ENCODE measurements at places on chromosomes 7 and 10.

DNA sequence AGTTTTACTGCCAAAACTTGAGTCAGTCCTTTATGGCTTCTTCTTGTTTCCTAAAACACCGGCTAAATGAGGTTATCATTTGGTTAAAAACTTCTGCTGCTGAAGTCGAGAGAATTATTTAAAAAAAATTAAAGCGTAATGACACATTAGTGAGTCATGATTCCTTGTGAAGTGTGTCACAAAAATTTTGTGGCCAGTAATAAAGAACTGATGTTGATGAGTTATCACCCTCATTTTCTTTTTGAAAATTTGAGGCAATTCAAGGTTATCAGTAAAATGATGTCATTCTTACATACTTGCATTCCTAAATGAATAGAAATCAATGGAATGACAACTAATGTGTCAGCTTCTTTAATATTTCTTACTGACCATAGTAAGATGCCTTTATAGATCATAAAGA is 427.4 kb downstream of the SORCS3 start:
- DNase-seq: no peak

- no peak for DNase-seq
These were observed 56.7 kb upstream of the EBF3 start for GRCh38 chr10:130020651-130021382.

DNA sequence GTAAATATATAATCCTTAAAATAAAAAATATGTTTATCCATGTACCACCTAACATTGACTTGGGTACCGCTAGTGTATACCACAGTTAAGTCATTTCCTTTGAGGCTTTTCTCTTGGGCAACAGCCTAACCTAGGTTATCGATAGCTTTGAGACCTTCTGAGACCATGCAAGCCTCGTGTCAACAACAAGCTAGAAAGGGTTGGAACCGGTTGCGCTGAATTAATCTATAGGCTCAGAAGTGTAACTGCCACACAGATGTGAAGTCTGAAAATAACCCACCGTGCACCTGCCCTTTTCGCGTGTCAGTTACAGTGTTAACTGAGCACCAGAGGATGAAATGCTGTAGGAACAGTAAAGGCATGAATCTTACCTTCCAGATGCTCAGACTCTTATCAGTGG is 59.8 kb downstream of the ARID5B start:
- DNase-seq: no peak

DNA sequence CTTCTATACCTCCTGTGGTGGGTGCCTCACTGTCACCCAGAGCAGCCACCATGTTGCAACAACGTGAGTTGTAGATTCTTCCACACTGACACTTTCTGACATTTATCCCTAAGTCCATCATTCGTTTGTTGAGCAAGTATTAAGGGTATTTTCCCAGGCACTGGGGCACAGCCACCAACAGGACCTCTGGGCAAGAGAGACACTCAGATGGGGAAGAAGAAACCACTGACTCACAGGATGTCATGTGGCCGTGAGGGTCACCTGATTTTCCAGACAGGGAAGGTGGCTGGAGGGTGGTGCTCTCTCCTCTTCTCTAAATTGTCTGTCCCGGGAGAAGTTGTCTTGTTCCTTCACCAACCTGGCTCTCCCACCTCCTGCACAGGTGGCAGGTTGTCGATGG is 51.7 kb upstream of the PPIF start:
- DNase-seq: no peak
